ENCODE measurements at places on chromosomes 12 and 14.

GRCh38 chr12:29220632-29221336 lies 71.7 kb downstream of the FAR2 start:
- no peak for DNase-seq

GRCh38 chr12:51911307-51911706 lies 4.0 kb downstream of the ACVRL1 start:
- DNase-seq: no peak

DNA sequence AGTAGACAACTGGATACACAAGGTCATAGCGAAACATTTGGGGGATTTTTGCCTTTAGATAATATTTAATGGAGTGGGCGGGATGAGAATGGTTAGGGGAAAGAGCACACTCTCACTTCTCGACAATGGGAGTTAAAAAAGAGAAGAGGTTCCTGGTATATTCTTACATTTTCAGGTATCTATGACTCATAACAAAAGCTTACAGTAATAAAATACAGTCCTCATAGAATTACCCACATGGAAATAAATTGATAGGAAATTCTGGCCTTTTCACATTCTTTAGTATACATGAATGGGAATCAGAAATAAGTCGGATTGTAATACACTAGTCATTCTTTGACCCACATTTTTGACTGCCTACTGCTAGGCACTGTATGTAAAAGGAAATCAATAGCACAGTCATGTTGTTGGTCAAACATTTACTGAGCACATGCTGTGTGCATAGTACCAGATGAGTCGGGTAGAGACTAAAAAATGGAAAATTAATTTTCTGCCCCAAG lies 8.2 kb upstream of the CRADD start:
- no peak for DNase-seq

GRCh38 chr12:64457466-64457865 lies 5.5 kb downstream of the TBK1 start:
- DNase-seq: no peak

DNA sequence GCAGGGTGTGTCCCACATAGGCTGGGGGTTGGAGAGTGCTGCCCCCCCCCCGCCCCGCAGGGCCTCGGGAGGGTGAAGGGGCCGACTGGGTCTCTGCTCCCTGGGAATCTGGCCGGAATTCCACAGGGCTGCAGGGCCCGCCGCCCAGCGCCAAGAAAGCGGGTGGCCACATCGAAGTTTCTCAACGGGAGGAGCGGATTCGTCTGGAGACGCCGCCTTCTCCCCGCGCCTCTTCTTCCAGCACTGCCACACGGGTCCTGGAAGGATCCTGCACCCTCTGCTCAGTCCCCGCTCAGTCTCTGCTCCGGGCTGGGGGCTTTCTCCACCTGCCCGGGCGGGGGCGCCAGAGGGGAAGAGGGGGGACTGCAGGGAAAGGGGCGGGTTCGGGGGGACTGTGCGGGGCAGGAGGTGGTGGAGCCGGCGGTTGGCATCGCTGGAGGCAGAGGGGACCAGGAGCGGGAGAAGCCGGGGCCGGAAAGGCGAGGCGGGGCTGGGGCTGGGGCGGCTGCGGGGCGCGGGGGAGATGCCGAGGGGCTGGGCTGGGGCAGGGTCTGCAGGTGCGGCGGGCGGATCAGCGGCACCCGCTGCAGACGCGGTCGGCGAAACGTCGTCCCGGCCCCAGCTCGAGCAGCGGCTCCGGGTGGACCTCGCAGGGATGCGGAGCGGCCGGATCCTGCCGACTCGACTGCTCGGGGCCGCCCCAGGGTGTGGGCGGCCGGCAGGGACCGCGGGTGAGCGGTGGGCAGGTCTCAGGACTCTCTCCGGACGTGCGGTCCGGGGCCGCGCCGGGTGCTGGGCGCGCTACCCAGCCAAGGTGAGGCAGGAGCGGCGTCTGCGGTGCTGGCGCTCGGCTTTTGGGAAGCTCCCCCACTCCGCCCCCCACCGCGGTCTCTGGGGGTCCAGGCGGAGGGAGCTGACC lies 811.4 kb upstream of the TMEM132C start:
- no peak for DNase-seq

All from memory B cell (primary cell).